ENCODE measurements at places on chromosomes 4 and X.

DNA sequence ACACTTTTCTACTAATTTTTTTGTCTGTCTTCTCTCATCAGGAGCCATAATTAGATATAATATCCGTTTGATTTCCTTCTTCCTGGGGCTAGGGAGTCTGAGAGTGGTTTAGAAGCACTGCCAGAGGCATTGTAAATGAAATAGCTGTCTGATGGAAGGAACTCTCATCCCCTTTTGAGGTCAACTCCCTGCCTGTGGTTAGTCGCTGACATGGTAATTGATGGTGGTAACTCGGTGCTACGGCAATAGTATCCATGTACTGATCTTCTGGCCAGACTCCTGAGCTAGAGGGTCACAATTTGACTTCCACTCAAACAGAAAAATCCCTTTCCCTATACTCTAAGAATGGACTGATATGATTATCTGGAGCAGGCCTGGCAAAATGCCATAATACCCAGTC is 108.1 kb upstream of the TRPC5 start:
- no peak for DNase-seq

GRCh38 chrX:133834771-133835170 is 150.6 kb downstream of the GPC3 start:
- no peak for DNase-seq

DNA sequence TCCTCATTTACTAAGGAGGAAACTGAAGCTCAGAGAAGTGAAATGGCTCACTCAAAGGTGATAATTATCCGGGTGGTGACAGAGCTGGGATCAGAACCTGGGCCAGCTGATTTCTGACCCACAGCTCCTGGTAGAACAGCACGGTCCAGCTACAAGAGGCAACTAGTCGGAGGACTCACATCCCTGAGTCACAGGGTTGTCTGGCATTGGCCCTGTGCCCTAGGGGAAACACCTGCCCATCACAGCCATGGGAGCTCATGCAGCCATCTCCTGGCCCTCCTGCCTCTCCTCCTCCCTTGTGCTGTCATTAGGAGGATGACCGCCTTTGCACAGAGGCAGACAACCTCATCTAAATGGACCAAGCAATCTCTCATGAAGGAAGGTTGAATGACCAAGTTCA is 115.2 kb upstream of the TSPAN5 start:
- DNase-seq: no peak

GRCh38 chr4:139312552-139313332 is 10.5 kb upstream of the NDUFC1 start:
- no peak for DNase-seq

GRCh38 chr4:20172070-20172760 is 79.5 kb upstream of the SLIT2 start:
- DNase-seq: no peak

GRCh38 chr4:24655326-24655725 is 71.0 kb upstream of the DHX15 start:
- DNase-seq: no peak

GRCh38 chrX:31316340-31316991 is 244.6 kb upstream of the FTHL17 start:
- DNase-seq: no peak

- no peak for DNase-seq
These were observed 838.2 kb downstream of the RAPGEF2 start for GRCh38 chr4:159941076-159941475.

DNA sequence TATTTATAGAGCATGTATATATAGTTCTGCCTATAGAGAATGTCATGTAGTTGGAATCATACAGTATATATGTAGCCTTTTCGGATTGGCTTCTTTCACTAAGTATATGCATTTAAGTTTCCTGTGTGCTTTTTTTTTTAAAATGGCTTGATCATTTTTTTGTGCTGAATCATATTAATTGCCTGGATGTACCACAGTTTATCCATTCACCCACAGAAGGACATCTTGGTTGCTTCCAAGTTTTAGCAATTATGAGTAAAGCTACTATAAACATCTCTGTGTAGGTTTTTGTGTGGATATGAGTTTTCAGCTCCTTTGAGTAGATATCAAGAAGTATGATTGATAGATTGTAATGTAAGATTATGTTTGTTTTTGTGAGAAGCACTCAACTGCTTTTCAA is 23.8 kb downstream of the PTTG2 start:
- DNase-seq: no peak

- DNase-seq: no peak
These were observed 95.7 kb downstream of the SHISA3 start for GRCh38 chr4:42492962-42493361.

DNA sequence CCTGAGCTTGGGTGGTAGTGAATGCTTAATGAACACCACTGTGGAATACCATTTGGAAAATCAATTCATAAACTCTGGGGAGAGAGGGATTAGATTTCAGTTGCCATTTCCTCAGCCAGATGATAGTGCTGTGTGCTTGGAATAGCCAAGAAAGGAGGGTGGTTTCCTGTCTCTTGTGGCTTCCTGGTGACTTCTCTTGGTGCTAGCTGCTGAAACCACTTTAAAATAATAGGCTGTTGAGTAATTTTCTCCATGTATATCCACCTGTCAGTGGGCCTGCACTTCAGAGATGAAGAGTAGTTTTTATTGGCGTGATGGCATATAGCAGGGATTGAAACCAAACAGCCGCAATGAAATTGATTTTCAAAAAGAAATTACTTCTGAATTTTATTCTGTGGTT is 11.8 kb downstream of the EDA start:
- DNase-seq: no peak

- DNase-seq: no peak
These were observed 839.1 kb downstream of the GLUD2 start for GRCh38 chrX:121886557-121886956.

- no peak for DNase-seq
These were observed 455.4 kb upstream of the ADGRL3 start for GRCh38 chr4:60744767-60745166.

DNA sequence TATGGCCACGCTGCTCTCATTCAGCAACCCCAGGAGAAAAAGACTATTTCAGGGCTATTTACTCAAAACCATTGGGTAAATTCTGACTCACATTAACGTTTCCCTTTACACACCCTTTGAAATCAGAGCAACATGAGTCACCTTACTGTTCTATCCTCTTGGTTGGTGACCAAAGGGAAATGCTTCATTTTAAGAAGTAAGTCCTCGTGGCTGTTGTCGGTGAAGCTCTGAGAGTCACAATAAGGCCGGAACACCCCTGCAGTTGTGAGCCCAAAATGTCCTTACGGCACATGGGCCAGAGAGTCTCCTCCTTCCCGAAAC is 56.3 kb upstream of the SPRY1 start:
- DNase-seq: no peak

GRCh38 chr4:76690011-76690905 is 207.7 kb downstream of the SOWAHB start:
- DNase-seq: no peak

GRCh38 chr4:88713782-88714181 is 16.2 kb upstream of the NAP1L5 start:
- DNase-seq: no peak

DNA sequence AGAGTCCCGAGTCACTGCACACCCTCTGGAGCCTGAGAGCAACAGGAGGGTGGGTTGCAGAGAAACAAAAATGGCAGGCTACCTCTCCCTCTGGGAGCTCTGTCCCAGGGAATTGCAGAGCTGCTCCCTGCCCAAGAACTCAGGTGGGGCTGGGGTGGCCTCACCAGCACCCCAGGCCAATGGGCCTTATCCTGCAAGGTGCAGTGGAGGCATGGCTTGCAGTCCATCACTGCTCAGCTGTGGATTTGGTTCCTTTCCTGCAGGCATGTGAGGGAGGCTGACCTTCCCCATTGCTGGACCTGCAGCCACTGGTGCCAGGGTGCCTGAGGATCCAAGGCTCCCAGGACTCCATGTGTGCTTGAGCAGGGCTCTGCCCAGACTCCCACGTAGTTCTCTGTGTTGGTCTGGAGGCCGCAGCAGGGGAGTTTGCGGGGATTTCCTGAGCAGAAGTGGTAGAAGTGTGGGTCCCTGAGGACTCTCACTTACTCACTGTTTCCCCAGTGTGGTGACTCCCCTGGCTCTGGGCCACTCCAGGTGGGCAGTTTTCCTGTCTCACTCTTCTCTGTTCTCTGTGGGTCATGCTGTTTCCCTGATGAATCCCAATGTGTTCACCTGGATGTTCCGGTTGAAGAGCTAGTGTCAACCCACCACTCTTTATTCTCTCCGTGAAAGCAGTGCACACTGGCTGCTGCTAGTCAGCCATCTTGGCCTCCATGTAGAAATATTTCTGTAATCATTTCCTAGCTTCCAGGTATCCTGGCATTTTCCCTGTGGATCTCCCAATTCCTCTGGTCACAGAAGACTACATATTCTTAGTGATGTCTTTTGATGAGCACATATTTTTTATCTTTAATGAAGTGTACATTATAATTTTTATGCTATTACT is 82.3 kb downstream of the ARHGAP24 start:
- DNase-seq: no peak

- no peak for DNase-seq
These were observed 42.4 kb downstream of the CLCN4 start for GRCh38 chrX:10199212-10199611.

GRCh38 chrX:123291623-123292022 is 107.5 kb downstream of the GRIA3 start:
- DNase-seq: no peak

DNA sequence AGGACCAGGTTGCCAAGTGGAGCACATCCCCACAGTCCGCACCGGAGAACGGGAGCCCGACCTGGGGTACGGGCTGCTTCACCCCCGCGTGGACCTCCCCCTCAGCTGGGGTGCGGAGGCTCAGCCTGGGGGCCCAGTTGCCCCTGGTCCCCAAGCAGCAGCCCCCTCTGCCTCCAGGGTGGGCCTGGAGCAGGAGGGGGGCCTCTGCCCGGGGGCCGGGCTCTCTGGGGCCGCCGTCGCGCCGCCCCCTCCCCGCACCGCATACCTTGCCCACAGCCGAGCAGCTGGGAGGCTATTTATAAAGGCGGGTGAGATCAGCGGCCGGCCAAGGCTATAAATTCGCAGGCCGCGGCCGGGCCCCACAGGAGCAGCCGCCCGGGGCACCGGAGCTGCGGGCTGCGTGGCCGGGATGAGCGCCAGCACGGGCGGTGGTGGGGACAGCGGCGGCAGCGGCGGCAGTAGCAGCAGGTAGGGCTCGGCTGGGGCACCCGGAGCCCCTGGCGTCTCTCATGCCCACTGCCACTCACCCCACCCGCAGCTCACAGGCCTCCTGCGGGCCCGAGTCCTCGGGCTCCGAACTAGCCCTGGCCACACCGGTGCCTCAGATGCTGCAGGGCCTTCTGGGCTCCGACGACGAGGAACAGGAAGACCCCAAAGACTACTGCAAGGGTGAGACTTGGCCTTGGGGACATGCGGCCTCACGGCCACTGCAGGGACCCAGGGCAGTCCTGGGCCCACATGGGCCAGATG is at the start of gene SRPK3:
Gene SRPK3 (plus strand): TSS at position 364 of the 750 bp plus-strand sequence. CDS start 46 bp downstream, at position 410.
- no peak for DNase-seq

DNA sequence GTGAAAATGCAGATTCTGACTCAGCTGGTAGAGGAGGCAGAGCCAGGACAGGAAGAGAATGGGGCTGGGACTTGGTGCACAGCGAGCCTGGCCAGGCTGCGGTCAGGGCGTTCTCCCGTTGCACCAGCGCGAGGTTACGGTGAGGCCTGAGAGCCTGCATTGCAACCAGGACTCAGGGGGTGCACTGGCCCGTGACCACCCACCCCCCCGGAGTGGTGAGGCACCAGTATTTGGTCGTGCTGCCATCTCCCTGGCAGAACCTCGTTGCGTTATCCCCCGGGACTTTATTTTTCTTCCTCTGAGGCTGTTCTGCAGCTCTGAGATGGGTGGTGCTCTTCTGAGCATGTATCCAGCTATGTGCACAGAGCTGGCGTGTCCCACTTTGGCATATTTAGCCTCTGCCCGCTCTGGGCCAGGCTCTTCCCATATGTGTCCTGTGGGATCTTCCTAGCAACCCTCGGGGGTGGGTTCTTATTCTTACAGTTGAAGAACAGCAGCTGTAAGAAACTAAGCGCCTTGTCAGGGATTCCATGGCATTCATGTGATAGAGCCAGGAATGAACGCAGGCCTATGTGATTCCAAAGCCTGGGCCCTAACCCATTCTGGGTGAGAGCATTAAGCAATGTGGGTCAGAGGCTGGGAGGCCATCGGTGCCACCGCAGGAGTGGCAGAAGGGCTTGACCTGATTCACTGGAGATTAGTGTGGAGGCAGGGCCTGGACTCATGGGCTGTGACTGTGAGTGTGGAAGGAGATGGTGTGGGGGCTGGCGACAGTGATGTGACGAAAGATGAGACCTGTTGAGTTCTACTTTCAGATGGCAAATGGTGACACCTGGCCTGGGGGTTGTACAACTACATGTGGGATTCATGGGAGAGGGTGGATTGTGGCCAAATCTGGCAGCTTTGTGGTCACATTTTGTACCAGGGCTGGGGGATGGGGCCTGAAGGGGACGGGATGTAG is 3.1 kb downstream of the TADA2B start:
- DNase-seq: no peak

DNA sequence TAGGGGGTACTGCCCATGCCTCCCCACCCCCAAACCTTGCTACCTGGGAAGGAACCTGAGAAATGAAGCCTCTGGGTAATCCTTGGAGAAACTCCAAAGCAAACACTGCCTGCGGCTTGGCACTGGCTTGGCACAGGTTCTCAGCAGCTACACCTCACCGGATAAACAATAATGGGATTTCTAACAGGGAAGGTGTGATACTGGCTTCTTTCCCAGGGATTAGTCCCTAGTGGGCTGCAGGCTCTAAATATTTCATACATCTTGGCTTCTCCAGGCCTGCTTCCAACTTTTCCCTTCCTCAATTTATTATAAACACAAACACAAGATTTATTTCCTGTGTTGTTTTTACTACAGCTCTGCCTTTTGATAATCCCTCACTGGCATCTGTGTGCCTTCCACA is 12.5 kb downstream of the SEC24D start:
- no peak for DNase-seq

GRCh38 chrX:97539970-97540519 is 656.3 kb downstream of the RPA4 start:
- no peak for DNase-seq
